Left ventricle myocardium inferior (tissue), 1 donor: ENCODE measurements at places on chromosomes 7 and 10. TPM values are rescaled to one million over a fixed set of nuclear protein-coding genes. Genes with fewer than 3 reads are reported as not detected.
A peak's percentile ranks its signal among the peaks of the same experiment; 100 is the strongest.

DNA sequence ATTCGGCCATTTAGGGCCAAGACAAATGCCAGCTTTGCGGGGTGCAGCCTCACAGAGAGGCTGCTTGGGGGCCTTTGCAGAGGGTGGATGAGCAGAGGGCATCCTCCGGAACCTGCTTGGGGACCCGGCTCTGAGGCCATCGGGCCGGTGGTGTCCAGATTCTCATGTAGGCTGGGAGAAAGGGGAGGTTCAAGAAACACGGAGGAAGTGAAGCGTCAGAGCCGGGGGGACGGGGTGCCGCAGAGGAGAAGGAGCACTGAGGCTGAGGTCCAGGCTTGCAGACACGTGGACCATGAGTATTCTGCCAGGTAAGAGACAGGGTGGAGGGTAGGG lies 150.7 kb upstream of the SHH start:
- DNase-seq: no peak

DNA sequence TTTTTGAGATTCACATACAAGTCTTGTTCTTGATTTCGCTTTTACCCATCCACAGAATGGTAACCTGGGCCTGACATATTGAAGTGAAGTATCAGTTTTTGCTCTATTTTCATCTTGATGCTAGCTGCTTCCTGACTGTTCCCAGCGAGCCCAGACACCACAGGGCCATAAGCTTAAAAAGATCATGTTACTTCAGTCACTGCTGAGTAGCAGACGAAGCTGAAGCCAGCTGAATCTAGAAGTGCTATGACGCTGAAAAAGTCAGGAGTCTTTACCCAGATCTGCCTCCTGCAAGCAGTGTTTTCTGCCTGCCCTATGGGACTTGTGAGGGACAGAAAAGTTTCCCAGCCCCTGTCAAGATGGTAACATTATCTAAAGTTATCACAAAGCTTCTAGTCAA lies 2.7 kb upstream of the PRXL2A start:
- DNase-seq: no peak

DNA sequence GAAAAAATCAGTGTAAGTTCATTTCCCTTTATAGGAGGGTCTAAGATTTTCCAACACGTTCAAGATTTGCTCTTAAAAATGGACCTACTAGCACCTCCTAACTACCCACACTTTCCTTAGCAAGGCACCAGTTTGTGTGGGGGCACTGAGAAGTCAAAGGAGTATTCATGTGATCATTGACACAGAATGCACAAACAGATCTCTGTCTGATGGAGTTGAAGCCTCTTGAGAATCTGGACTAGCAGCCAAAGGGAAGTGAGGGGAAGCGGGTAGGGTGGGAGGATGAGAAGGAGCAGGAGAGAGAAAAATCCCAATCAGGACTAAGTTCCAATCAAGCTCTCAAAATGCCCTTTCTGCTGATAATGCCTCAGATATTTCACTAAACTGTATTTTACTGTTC lies 4.1 kb downstream of the MMS19 start:
- DNase-seq: no peak

GRCh38 chr10:35005868-35006267 lies 84.3 kb downstream of the CUL2 start:
- DNase-seq: no peak

- peak; percentile 8 for DNase-seq
Measured at GRCh38 chr10:71236286-71236685, 23.9 kb downstream of the UNC5B start.

DNA sequence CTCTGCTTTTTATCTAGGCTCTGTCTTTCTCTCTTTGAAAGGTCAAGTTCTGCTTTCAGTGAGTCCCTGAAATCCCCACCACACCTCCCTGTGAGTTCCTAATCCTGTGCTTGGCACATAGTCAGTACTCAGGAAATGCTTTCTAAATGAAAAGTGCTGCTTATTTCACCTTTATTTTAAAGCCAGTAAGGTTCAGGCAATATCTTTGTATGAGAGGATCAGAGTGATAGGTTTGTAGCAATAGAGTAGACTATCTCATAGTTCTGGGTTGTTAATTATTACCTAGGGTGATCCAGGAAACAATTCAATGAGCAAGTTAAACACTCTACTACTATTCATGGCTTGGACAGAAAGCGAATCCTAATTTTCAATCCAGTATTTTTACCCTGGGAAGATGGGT lies 7.4 kb upstream of the LAMB1 start:
- no peak for DNase-seq

- DNase-seq: no peak
Measured at GRCh38 chr7:93054975-93055374, 62.8 kb downstream of the SAMD9 start.

DNA sequence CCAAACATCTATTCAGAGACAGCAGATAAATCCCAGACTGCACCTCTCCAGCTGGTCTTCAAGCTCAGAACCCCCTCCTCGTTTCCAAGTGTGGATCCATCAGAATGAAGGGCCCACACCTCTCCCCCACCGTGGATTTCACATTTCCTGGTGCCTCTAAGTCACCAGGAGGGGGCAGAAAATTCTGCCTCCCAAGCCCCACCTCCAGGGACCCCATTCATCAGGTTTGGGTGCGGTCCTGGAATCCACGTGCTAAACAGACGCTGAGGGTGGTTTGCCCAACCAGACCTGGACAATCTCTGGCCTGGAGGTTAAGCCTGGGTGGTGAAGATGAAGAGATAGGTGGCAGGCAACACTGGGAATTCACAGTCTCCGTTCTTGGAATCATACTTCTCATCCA lies 92.4 kb downstream of the WDR11 start:
- DNase-seq: no peak

DNA sequence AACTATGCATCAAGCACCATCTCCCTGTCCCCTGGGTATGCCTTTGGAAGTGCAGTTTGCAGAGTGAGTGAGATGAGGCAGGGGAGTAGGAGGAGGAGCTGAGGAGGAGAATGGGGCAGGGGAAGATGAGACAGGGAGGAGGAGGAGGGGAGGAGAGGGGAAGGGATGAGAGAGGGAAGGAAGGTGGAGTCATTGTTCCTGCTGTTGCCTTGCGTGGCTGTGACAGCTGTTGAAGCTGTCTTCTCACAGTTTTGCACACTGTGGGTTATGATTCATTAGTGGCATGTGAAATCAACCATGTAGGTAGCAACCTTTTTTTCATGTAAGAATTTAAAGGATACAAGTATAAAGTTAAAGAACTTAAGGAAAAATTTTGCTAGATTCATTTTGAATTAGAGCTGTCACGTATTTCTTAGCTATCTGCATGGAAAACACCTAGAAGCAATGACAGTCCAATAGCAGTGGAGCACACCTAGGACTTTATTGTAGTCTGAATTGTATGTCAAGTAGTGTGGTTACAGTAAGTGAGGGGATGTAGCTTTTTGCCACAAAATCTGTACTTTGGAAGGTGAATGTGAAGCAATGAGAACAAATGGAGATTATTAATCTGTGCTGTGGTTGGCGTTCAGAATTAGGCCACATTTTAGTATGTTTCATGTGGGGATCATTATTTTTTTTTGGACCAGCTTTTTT lies 21.7 kb downstream of the CCM2 start:
- no peak for DNase-seq

DNA sequence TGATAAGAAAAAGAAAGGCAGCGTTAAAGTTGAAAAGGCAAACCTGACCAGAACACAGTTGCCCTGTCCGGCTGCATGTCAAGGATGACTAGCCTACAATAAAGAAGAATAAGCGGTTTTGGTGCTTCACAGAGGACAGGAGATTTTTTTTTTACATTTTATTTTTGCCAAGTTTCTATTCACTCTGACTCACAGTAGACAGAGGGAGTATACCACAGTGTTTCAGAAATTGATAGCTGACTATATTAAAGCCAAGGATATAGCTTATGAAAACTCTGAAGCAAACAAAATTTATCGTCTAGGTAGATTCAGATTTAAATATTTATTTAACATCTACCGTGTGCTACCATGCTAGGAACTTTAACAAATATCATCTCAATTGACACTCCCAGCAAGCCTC lies 16.9 kb upstream of the POLR1F start:
- DNase-seq: no peak

DNA sequence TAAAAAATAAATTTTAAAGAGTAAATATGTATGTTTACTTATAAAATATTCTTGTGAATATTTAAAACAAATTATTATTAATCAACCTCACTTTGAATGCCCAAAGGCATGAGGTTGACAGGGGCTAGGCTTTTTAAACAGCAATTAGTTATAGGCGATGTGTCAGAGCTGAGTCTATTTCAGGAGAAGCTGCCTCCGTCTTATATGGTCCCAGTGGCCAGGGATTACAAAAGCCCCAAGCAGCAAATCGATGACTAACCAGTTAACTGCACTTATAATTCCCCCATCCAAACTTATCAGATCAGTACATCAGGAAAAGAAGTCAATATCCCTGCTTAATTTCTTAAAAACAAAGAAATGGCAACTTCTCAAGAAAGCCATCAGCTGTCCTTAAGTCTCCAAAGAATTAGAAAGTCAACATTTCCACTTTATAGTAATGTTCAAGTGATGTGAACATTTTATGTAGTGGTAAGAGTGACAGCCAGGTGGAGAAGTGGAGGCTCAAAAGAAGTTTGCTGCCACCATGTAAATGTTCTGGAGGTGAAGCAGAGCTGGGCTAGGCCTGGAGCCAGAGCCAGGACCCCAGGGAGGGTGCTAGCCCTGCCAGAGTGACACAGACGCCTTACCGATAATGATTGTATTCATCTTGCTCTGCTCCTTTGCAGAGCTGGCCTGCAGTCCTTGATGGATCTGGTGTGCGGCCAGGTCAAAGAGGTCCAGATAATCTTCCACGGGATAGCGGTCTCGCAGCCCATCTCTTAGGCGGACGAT lies 51.5 kb downstream of the CHST15 start:
- no peak for DNase-seq

- DNase-seq: no peak
Measured at GRCh38 chr10:56561336-56561735, 200.3 kb upstream of the ZWINT start.

GRCh38 chr7:132571970-132572369 lies 4.3 kb downstream of the PLXNA4 start:
- no peak for DNase-seq

- DNase-seq: no peak
Measured at GRCh38 chr10:2935647-2936386, 131.5 kb upstream of the PFKP start.

DNA sequence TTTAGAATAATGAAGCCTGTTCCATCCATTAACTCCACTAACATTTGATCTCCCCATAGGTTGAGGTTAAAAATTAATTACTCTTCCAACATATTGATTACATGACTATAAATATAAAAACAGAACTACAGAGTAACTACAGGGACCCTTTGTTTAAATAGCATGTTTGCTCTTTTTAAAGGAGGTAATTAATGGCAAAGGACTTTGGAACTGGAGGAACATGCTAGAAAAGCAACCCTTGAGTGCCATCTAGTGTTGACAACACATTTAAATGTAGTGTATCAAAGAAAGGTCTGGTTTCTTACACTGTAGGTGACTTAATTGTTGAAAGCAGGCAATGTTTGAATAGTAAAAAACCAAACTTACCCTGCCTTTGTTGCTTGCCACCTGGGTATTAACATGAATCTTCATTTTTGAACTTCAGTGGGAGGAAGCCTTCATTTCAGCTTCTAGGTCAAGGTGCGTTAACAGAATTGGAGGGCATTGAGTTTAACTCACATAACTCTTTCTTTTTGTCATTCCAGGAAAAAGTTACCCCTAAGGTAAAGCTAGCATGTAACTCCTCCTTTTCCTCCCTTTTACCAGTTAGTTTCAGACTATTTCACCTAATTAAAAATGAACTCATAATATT lies 52.6 kb upstream of the CAPZA2 start:
- DNase-seq: no peak

DNA sequence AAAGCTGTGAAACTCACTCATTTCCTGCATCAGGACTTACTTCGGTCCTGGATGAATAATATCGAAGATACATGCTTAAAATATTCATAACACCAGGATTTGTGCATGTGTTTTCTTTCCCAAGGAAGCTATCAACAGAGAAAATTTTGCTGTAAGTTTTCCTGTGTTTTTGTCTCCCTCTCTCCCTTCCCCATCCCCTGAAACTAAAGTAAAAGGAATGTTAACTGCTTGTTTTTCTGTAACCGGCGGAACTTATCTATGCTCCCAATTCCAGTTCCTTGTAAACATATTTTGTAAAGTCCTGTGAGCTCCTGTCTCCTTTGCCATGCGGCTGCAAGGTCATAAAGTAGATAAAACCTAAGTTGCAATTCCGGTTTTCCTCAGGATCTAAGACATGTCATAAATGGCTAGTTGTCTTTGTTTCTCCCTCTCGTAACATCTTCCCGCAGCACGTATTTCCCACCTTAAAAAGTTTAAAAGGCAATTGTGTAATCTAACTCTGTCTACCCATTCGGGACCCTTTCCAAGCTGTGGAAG lies 79.0 kb upstream of the POM121L12 start:
- DNase-seq: no peak

- DNase-seq: no peak
Measured at GRCh38 chr10:49025347-49025983, 85.8 kb upstream of the LRRC18 start.

GRCh38 chr7:158778471-158778870 lies 50.8 kb downstream of the ESYT2 start:
- DNase-seq: no peak

GRCh38 chr7:95660023-95660434 lies 63.7 kb upstream of the PDK4 start:
- DNase-seq: no peak

- DNase-seq: peak; percentile 97
Measured at GRCh38 chr7:13990984-13991790, 1.7 kb upstream of the ETV1 start.

- DNase-seq: no peak
Measured at GRCh38 chr7:7178081-7178480, 4.3 kb upstream of the C1GALT1 start.

DNA sequence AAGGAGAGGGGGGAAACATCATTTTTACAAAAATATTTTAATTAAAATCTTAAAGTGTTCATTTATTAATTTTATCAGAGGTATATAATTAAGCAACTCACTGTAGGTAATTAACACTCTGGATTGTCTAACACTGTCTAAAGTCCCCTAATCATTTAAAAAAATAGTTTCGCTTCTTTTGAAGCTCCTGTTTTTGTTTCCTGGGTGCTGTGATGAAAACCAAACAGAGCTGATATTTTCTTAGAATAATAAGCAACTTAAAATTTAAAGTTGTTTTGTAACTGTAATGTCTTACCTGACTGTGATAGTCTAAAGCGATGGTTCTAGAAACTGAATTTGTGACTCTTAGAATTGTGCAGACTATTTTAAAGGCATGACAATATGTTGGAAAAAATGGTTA lies 961.0 kb downstream of the GATA3 start:
- DNase-seq: no peak

GRCh38 chr10:42519761-42520460 lies 118.5 kb downstream of the ZNF33B start:
- DNase-seq: no peak

GRCh38 chr10:73554721-73555120 lies 36.4 kb downstream of the USP54 start:
- no peak for DNase-seq

ZP3 gene
- total RNA-seq: not detected

MICU1 gene
- total RNA-seq: 37.4 TPM

ZNF503 gene
- 5.9 TPM for total RNA-seq

PAPSS2 gene
- 10.6 TPM for total RNA-seq

RPP30 gene
- total RNA-seq: 31.6 TPM

ARHGEF5 gene
- 0.80 TPM for total RNA-seq

NANOS1 gene
- 11.7 TPM for total RNA-seq

OPN4 gene
- total RNA-seq: 0.25 TPM

ARHGEF35 gene
- 0.38 TPM for total RNA-seq

INMT gene
- 49.5 TPM for total RNA-seq

SPDYE9 gene
- total RNA-seq: not detected

ADAMTS14 gene
- 0.47 TPM for total RNA-seq

HOXA6 gene
- not detected for total RNA-seq

ACTL6B gene
- not detected for total RNA-seq

EVX1 gene
- total RNA-seq: not detected

SPACDR gene
- total RNA-seq: 0.88 TPM

MOGAT3 gene
- not detected for total RNA-seq
